ENCODE measurements at places on chromosomes 5 and 9.
A peak's percentile ranks its signal among the peaks of the same experiment; 100 is the strongest.

DNA sequence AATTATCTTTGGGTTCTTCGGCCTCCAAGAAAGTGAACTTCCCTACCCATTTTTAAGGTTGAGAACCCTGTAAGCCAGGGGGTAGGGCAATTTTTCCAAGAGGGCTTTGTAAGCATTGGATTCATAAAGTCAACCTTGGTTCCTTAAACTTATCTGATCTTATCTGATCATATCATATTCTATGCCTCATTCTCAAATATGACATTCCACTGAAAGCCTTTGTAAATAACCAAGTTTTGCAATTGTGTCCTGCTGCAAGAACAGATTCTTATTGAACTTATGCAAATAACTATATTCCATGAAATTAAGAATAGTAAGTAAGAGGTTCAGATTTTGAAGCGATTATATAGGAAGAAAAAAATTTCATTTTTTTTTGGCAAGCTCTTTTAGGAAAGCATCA, 649.5 kb downstream of the LRRC70 start:
- DNase-seq, result no peak

DNA sequence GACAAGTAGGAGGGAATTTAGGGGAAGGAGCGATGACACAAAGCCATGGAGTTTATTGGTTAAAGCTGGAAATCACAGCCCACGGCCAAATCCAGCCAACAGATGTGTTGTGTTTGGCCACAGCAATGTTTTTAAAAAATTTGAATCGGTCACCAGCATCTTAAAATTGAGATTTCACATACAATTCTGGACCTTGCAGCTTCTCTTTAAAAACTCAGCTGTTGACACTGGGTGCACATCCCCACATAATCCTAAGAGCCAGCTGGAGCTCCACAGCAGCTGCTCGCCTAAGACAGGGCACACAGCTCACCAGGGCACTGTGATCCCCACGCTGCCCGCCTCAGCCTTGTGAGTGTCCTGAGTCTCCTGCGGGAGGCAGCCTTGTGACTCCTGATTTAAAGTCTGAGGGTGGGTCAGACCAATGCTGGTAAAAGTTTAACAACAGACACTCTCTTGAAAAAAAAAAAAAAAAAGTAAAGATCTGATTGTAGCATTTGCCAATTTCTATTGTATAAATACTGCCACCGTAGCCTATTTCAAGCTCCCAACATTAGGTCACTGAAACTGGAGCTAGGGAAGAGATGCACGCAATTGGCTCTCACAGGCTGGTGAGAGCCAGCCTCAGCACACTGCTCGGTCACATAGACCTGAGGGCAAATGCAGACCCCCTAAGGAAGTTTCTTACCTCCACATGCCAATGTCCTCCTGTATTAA, 124.8 kb downstream of the HSD17B3 start:
- DNase-seq, result no peak

DNA sequence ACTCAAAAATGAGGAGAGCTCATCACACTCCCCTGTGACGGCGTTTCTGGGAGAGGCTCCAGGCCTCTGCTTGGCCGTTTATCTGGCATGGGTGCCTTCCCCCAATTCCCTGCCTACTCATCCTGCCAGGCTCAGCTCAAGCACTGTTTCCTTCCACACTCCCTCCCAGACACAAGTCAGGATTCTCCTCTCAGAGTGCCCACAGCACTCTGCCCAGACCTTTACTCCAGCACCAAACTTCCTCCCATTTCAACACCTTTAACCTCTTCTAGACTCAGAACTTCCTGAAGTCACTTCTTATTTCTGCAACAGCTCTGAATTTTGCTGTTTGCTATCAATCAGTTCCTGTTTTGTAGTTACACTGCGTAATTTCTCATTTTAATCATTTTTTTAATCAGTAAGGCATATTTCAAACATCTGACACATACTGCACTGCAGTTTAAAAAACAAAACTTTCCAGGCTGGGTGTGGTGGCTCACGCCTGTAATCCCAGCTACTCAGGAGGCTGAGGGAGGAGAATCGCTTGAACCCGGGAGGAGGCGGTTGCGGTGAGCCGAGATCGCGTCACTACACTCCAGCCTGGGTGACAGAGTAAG, 16.0 kb downstream of the TRMO start:
- DNase-seq, result no peak

GRCh38 chr5:1294206-1294834, 548 bp downstream of the TERT start:
- peak; percentile 63 for DNase-seq

GRCh38 chr9:6922680-6923079, 164.9 kb downstream of the KDM4C start:
- no peak for DNase-seq

DNA sequence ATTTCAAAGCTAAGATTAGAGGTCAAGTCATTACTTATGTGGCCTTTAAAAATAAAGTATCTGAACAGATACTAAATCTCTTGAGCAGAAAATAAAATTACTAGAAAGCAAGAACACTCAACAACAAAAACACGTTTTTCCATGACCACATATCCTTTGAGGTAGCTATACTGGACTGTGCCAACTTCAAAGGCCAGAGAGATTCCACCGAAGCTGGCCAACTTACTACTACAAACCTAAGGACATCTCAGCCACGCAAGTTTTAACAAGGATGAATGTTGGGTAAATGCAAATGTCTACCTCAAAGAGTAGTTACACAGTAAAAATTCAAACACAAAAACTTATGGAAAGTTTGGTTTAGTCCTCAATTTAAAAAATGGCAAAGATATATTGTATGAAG, 18.9 kb downstream of the PFDN1 start:
- no peak for DNase-seq

- no peak for DNase-seq
Observed at GRCh38 chr5:7925961-7926695, 57.2 kb downstream of the MTRR start.

DNA sequence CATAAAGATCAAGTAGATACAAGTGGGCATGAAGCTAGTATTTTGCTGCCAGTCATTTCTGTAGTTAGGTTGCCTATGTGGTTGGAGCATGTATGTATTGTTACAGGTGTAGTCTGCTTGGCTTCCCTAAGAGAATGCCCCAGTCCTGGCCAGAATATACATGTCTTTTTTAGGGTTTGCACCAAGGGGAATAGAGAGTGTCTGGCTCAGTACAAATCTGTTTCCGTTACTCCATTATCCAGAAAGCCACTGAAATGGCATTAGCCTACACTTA, 23.2 kb downstream of the TGFBR1 start:
- no peak for DNase-seq

GRCh38 chr9:70079417-70080037, 35.9 kb downstream of the MAMDC2 start:
- no peak for DNase-seq

GRCh38 chr9:75889577-75889976, 896 bp upstream of the PCSK5 start:
- DNase-seq, result no peak

GRCh38 chr5:595285-595875, 16.8 kb upstream of the CEP72 start:
- no peak for DNase-seq

GRCh38 chr9:128216781-128217553, 13.8 kb downstream of the DNM1 start:
- DNase-seq, result no peak

- DNase-seq, result no peak
Observed at GRCh38 chr9:108750661-108751215, 105.0 kb downstream of the ACTL7B start.

DNA sequence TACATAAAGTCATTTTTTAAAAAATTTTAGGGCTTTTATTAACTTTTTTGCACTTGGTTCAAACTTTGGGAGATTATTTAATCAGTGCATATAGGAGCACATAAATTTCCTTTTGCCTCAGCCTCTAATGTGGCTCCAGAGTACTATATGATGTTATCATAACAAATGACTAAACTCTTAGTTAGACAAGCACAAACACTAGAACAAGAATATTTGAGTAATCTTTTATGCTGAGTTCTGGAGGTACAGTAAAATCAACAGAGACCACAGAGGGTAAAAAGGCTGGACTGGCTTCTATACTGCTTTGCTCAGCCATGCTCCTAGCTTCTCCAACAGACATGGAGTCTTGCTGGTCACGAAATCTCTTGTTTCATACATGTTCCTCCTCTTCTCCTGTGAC, 52.5 kb upstream of the SGCD start:
- no peak for DNase-seq

GRCh38 chr9:10112798-10113197, 500.0 kb downstream of the PTPRD start:
- DNase-seq, result no peak

- no peak for DNase-seq
Observed at GRCh38 chr9:12684974-12685373, 8.2 kb upstream of the TYRP1 start.

- no peak for DNase-seq
Observed at GRCh38 chr5:16588434-16589214, 28.2 kb downstream of the RETREG1 start.

GRCh38 chr9:3920604-3921582, 379.0 kb downstream of the GLIS3 start:
- DNase-seq, result no peak

DNA sequence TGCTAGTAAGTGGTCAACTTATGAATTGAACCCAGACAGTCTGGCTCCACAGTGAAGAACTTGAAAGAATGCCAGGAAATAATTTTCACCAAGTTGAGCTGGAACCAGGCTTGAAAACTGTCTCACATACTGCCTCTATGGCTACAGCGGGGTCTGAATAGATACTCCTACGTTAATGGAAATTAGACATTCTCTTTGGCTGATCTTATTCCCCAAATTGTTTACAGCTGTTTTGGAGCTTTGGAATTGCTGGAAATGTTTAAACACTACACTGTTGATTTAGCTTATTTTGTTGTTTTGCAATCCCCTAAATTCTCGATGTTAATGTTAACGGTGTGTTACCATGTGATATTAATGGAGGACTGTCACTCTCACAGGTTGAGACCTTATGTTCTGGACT, 146.4 kb downstream of the FBXL7 start:
- no peak for DNase-seq

GRCh38 chr5:73437101-73437776, 11.3 kb downstream of the FOXD1 start:
- peak; percentile 85 for DNase-seq

DNA sequence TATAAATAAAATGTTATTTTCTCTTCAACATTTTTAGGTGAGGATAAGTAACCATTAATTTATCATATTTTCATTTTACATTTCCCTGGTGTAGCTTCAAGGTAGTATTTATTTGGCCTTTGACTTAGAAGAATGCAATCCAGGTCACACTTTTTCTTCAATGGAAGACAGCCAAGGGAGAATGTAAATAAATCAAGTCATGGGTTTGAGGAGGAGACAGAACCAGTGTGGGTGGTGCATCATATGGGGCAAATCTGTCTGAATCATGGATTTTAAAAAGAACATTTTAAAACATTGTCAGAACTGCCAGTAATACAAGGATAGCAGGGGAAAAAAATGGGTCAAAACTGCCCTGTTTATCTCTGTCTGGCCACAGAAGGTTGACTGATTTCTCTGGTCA, 229.5 kb downstream of the FAM114A2 start:
- no peak for DNase-seq

GRCh38 chr5:95779611-95780010, 42.9 kb downstream of the GLRX start:
- DNase-seq, result no peak

GRCh38 chr5:58043032-58043945, 416.6 kb downstream of the PLK2 start:
- no peak for DNase-seq

GRCh38 chr5:24232929-24233498, 411.8 kb downstream of the CDH10 start:
- DNase-seq, result no peak

GRCh38 chr5:107415762-107416161, 255.0 kb downstream of the EFNA5 start:
- no peak for DNase-seq

GRCh38 chr5:82858151-82859025, 218.8 kb downstream of the TMEM167A start:
- DNase-seq, result no peak
